ENCODE measurements at places on chromosomes 11 and 22.

DNA sequence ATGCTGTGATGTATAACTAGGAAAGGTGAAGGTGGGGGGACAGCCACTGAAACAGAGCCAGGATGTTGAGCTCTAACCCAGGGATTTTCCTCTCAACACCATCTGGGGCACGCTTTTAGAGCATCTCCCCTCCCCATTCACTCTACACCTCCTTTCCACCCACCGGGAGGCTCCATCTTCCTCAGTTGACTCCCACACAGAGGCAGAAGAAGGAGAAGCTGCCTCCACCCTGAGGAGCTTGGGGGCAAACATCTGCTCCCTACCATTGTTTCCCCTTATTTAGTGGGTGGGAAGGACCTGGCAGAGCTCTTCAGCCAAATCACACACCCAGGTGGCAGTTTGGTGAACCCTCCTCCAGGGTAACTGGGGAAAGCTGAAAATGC, 50.0 kb upstream of the ADA2 start:
- DNase-seq: no peak

DNA sequence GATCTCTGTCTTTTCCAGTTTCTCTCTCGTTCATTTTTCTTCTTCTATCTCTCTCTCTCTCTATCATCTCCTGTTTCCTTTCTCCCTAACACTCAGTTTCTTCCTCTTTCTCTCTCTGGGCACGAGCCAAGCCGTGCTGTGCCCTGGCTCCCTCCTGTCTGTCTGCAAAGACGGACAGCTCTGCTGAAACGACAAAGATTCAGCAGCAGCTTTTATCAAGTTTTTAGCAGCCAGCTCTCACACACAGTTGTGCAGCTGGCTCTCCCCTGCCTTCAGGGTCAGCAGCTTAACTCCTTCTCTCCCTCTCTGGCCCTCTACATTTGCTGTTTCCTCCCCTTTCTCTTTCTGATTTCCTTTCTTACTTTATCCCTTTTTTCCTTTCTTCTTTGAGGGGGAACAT, 352.0 kb upstream of the MPPED2 start:
- DNase-seq: no peak

DNA sequence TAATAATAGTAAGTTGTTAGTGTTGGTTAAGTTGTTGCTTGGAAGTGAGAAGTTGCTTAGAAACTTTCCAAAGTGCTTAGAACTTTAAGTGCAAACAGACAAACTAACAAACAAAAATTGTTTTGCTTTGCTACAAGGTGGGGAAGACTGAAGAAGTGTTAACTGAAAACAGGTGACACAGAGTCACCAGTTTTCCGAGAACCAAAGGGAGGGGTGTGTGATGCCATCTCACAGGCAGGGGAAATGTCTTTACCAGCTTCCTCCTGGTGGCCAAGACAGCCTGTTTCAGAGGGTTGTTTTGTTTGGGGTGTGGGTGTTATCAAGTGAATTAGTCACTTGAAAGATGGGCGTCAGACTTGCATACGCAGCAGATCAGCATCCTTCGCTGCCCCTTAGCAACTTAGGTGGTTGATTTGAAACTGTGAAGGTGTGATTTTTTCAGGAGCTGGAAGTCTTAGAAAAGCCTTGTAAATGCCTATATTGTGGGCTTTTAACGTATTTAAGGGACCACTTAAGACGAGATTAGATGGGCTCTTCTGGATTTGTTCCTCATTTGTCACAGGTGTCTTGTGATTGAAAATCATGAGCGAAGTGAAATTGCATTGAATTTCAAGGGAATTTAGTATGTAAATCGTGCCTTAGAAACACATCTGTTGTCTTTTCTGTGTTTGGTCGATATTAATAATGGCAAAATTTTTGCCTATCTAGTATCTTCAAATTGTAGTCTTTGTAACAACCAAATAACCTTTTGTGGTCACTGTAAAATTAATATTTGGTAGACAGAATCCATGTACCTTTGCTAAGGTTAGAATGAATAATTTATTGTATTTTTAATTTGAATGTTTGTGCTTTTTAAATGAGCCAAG, 2.7 kb downstream of the NEAT1 start:
- DNase-seq: no peak

DNA sequence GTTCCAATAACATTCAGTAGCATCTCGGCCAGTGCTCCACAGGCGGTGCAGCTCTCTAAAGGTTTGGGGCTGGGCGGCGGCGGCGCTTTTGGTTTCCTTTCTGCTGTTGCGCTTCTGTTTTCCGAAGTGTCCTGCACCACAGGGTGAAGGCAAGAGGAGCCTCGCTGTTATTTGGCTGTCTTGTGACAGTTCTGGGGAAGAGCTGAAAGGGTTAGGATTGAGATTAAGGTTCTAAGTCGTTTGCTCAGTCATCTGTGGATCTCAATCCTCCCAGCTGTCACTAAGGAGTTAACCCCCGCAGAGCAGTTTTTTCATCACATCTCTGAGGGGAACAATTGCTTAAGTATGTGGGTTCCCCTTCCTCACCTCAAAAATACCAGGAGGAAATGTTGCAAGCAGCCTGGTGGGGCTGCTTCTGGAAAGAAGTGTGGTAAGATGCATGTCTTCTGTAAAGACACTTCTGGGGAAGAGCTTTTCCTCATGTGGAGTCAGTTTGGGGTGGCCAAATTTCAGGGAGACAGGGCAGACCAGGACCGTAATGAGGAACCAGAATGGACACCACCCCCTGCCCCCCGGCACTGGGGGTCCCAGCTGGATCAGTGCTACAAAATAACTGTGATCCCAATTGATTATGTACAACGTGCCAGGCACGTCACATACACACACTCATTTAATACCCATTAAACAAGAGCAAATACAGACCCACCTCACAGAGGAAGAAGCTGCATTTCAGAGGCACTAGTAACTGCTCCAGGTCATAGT, 14.2 kb downstream of the TMEM121B start:
- no peak for DNase-seq

DNA sequence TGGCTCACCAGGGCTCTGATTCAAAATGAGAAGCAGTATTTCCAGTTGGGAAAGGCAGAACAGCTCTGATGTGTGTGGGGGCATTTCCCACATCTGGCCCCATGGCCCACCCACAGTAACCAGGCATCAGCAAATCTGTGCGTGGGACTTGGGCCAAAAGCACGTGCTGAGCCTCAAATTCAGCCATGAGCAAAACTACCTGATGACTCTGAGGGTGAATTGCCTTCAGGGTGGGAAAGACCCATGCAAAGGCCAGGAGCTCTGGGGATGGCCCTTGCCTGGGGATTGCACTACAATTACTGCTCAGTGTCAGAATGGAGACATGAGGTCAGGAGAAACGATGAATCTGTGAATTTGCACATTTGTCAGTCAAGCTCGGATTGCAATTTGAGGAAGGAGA, 20.9 kb downstream of the TP53AIP1 start:
- DNase-seq: no peak

- no peak for DNase-seq
These were observed 1117.7 kb downstream of the BRD1 start for GRCh38 chr22:48709976-48710375.

- DNase-seq: no peak
These were observed 1.6 kb downstream of the KIAA1671 start for GRCh38 chr22:24954114-24954463.

DNA sequence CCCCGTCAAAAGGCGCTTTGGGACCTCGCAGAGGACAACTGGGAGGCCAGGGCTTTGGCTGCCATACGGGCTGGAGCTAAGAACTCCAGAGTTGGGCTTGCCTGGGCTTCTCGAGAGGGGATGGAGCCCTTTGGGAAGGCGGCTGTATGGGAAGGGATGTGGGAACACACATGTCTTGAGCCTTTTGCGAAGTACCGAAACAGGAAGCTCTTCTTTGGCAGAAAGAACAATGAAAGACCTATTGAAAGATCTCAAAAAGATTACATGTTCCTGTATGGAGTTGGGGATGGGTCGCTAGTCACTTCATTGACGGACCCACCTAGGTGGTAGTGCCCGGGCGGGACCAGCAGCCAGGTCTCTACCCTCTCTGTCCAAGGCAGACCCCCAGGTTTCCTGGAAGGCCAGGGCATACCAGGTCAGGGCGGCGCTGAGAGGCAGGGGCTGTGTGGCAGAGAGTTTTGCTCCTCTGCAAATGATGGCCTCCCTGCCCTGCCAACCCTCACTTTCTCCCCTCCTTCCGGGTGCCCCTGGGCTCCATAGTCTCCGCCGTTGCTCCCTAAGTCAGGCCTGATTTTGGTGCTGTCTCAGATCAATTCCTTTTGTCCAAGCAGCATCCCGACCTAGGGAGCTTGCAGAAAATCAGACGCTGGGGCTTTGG, 1.0 kb downstream of the ST14 start:
- DNase-seq: no peak

DNA sequence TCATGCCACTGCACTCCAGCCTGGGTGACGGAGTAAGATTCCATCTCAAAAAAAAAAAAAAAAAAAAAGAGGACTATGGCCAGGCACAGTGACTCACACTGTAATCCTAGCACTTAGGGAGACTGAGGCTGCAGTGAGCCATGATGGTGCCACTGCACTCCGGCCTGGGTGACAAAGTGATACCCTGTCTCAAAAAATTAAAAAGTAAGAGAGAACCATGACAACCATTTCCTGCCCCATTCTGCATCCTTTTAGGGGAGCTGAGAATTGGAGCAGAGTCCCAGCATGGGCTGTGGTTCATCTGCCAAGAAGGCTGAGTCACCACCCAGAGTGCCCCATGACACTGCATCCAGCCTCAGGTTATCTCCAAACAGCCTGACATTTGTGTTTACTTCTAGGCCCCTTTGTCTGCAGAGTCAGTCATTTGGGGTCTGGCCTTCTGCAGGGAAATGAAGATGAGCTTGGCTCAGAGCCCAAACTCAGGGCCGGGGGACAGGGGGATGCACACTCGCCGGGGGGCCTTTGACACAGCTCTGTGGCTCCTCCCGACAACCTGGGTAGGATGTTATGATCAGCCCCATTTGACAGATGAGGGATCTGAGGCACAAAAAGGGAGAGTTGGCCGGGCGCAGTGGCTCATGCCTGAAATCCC, 4.7 kb downstream of the CSDC2 start:
- peak; percentile 85 for DNase-seq

GRCh38 chr11:70859180-70859579, 393.2 kb downstream of the SHANK2 start:
- no peak for DNase-seq

- no peak for DNase-seq
These were observed 160.4 kb downstream of the ATG16L2 start for GRCh38 chr11:72974487-72975205.

DNA sequence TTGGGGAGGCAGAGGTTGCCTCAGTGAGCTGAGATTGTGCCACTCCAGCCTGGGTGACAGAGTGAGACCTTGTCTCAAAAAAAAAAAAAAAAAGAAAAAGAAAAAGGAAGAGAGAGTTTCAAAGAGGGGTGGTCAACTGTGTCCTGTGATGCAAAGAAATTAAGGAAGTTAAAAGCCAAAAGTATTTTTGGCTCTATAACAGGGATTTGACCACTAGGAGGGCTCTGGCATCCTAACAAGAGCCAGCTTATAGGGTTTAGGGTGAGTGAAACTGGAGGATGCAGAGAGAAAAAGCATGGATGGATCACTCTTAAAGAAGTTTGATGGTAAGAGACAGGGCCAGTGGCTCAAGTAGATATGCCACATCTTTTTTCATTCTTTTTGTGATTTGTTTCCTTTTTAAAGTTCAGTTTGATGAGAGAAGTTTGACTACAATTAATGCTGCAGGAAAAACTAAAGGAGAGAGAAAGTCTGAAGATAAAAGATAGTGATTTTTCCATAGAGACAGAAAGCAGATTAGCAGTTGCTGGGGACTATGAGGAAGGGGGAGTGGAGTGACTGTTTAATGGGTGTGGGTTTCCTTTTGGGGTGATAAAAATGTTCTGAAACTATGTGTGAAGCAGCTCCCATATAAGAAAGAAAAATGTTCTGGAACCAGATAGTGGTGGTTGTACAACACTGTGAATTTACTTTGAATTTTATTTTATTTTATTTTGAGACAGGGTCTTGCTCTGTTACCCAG, 11.1 kb upstream of the MICAL2 start:
- no peak for DNase-seq

DNA sequence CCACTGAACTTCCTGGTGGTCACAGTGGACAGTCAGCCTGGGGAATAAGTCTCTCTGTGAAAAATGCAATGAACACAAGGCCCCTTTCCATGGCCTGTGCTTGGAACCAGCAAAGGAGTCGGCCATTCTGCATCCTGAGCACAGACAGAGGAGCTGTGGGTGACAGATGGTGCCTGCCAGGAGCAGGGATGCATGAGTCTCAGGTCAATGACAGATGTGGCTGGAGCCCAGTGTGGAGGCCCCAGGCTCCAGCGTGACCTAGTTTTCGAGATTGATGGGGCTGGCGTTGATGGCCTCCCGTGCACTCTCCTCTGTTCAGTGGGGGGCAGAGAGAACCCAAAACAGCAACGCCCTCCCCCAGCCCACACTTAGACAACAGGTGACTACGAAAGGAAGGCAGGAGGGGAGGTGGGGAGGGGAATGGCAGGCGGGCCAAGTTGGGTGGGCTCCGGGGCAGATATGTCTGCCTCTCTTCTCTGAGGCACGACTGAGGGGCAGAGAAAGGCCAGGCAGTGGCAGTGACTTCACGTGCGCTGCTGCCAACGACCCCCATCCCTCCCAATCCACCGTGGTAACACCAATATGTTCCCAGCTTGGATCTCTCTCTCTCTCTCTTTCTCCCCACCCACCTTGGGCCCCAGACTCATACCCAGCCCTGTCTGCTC, 34.4 kb upstream of the CD5 start:
- DNase-seq: no peak

GRCh38 chr11:5420993-5421392, 918 bp upstream of the OR51Q1 start:
- no peak for DNase-seq

DNA sequence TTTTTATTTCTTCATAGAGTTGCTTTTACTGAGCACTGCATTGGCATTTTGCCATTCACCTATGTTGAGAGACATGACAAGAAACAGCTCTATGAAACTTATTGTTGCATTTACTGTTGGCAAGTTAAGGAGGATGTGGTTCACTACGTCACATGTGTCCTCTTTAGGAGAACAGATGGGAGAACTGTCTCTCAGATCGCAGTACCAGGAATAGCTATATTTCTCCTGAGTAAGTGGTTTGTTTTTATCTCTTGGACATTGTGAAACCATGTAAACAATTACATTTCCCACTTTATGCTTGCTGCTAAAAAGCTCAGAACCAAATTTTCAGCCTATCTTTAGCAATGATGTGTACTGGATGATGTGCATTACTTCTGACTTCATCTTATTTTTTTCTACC, 34.8 kb upstream of the PSMA1 start:
- no peak for DNase-seq

DNA sequence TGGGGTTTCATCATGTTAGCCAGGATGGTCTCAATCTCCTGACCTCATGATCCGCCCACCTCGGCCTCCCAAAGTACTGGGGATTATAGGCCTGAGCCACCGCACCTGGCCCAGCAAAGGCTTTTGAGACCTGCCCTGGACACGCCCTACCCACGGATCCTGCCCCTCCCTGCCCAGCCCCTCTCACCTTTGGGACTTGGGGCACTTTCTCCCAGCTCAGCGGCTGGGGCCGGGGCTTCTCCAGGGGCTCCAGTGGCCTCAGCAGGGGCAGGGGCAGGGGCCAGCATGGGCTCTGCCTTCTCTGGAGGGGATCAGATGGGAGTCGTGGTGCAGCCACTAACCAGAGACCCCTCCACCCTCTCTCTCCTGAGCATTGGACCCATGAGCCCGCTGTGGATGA, 2.2 kb downstream of the MYBPC3 start:
- no peak for DNase-seq

GRCh38 chr22:32810555-32811133, 9.1 kb downstream of the TIMP3 start:
- no peak for DNase-seq

Measured in urothelium cell line (cell line).